ENCODE measurements at places on chromosomes 3 and 15.

GRCh38 chr3:143140550-143140949, 21.0 kb downstream of the CHST2 start:
- DNase-seq: no peak

GRCh38 chr3:21049334-21050062, 701.5 kb downstream of the ZNF385D start:
- DNase-seq: no peak

DNA sequence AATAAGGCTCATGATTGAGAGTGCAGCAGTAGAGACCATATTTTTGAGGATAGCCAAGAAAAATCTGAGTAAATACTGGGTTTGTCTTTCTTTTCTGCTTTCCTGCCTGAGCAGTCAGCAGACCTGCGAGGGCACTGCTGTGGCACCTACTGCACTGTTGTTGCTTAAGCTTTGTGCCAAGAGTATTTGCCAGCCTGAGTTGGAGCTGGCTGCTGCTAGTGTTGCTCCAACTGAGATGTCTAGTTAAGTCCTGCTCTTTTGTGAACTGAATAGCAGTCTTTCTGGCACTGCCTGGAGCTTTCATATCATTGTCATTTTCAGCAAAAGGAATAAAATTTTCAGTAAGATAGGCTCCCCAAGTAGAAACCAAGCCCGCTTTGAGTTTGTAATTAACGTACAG, 214.5 kb upstream of the P2RY1 start:
- no peak for DNase-seq

- DNase-seq: no peak
These were observed 13.0 kb downstream of the SV2B start for GRCh38 chr15:91113030-91113429.

GRCh38 chr15:46956456-46956855, 760.8 kb upstream of the SEMA6D start:
- no peak for DNase-seq

DNA sequence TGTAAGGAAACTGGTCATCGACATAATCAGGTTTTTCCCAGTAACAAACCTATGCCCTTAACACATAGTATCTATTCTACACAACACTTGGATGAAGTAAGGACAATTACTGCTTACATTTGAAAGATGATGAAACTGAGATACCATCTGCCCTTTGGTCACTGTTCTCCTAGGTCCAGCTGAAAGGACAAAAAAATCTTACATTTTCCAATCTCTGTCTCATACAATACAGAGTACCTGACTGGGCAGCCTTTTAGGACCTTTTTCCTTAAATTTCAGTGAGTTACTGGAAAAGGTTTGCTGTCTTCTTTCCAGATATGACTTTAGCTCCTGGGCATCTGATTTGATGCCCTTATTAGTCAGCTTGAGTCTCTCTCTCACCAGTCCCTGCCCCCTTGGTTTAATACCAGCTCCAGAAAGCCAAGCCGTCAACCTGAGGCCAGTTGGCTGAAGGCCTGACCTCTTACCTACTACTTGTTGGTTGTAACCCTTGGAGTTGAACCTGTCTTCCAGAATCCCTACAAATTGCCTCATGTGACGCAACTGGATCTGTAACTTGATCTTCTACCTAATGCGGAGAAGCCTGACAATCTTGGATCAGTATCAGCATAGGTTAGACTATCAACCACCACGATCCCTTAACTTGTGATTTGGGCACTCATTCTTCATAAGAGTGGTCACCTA, 355.3 kb upstream of the ZNF385D start:
- DNase-seq: no peak

GRCh38 chr3:74515451-74515850, 99.0 kb downstream of the CNTN3 start:
- no peak for DNase-seq

DNA sequence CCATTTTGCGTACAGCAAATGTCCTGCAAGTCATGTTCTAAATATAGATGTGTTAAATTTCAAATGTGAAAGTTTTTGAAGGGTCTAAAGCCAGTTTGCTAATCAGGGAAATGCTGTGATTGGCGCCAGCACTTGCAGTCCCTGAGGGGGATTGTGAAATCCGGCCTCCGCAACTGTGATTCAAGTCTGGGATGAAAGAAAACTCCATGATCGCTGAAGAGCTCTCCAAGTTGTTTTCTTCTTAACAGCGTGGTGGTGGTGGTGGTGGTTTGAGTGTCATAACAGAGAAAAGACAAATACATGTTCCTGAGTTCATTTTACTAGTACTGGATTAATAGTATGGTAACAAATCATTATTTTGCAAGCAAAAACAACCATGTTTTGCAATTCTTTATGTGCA, 51.8 kb downstream of the MITF start:
- DNase-seq: peak; percentile 98

DNA sequence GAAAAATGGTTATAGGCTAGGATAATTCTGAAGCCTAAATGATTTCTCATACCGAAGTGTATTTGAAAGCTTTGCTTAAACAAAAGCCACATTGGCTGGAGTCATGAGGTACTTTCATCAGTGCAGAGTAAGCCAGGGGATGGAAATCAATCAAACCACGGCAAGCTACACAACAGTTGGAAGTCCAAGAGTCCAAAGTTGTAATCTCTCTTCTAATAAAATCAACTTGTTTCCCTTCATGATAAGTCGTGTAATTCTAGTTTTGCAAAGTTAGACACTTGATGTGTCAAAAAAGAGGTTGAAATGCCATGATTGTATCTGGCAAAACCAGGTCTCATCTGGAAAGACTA, 250.5 kb upstream of the VEPH1 start:
- DNase-seq: no peak

GRCh38 chr15:96670389-96670788, 339.9 kb downstream of the NR2F2 start:
- DNase-seq: no peak

DNA sequence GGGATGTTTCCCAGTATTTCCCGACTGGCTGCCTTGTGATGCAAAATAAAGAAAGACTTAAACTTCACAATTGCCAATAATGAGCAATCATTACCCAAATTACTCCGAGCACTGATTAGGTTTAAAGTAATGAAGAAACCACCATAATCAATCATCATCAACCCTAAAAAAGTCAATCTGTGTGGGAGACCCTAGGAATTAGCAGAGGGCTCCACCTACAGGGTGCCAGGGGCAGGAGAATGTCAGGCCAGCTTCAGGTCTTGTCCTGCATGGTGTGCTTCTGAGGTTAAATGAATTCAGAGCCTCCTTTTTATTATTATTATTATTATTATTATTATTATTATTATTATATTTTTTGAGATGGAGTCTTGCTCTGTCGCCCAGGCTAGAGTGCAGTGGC, 478.0 kb upstream of the ARRDC4 start:
- DNase-seq: no peak

GRCh38 chr15:92005154-92005553, 151.6 kb downstream of the SLCO3A1 start:
- no peak for DNase-seq

DNA sequence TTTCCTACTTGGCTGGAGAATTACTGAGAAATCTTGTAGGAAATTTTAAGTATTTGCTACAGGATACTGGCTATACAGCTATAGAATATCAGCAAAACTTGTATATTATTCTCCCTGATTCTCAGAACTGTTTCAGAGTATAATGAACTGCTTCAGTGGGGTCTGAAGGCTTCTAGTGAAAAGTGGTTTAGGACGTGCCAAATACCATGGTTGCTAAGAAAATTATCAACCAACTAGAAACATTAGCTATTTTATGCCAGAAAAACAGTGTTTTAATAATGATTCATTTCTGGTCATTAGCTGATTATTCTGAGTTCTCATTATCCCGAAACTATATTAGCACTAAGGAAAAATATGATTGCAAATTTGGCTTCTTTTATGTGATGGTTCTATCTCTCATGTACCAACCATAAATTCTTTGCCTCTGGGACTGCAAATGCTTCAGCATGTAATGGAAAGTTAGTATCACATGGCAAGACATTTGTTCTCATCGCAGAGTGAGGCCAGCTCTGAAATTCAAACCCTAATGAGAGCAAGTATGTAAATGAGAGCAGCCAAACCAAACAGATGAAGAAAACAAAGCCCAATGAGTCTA, 11.0 kb upstream of the TSC22D2 start:
- no peak for DNase-seq

DNA sequence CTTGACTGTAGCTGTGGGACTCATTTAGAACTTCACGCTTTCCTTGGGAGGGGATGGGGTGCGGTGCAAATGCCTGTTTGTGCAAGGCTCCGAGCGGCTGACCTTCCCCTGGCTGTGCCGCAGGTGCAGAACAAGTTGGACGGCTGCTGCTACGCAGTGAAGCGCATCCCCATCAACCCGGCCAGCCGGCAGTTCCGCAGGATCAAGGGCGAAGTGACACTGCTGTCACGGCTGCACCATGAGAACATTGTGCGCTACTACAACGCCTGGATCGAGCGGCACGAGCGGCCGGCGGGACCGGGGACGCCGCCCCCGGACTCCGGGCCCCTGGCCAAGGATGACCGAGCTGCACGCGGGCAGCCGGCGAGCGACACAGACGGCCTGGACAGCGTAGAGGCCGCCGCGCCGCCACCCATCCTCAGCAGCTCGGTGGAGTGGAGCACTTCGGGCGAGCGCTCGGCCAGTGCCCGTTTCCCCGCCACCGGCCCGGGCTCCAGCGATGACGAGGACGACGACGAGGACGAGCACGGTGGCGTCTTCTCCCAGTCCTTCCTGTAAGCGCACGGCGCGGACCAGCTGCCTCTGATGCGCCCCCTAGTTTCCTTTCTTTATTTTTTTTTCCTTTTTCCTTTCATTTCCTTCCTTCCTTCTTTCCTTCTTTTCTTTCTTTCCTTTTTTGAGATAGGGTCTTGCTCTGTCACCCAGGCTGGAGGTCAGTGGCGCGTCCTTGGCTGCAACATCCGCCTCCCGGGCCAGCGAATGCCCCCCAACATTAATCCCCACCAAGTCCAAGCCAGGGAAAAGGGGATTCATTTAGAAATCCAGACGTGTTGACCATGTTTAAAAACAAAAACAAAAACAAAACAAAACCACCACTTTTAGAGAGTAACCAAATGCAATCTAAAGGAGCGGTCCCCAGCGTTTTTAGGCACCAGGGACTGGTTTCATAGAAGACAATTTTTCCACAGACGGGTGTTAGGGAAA, 42.7 kb downstream of the EIF2AK4 start:
- peak; percentile 56 for DNase-seq

- no peak for DNase-seq
These were observed 9.6 kb upstream of the RNF111 start for GRCh38 chr15:58977887-58978286.

GRCh38 chr15:69253156-69253555, 45.6 kb upstream of the PAQR5 start:
- DNase-seq: peak; percentile 85

- DNase-seq: no peak
These were observed 911.2 kb downstream of the MCTP2 start for GRCh38 chr15:95142531-95142930.

DNA sequence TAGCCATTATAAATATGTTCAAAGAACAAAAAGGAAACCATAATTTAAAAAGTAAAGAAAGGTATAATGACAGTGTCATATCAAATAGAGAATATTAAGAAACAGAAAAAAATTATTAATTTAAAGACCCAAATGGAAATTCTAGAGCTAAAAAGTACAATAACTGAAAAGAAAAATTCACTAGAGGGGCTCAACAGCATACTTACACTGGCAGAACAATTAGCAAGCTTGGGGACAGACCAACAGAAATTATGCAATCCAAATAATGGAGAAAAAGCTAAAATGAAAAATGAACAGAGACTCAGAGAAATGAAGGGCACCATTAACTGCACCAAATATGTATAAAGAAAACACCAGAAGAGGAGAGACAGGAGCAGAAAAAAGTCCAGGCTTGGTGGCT, 13.7 kb downstream of the SPCS1 start:
- DNase-seq: no peak

GRCh38 chr3:14222900-14223594, 44.4 kb downstream of the LSM3 start:
- DNase-seq: peak; percentile 64

DNA sequence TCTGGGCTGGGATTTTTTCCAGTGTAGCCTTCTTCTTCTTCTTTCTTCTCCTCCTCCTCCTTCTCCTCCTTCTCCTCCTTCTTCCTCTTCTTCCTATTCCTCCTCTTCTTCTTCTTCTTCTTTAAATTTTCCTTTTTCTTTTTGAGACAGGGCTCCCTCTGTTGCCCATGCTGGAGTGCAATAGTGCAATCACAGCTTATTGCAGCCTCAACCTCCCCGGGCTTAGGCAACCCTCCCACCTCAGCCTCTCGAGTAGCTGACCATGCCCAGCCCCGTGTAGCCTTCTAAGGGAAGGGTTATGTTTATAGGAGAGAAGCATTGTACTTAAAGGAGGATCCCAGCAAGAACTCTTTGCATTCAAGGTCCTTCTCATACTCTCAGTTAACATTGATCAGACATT, 24.0 kb upstream of the MYO1E start:
- DNase-seq: peak; percentile 4

DNA sequence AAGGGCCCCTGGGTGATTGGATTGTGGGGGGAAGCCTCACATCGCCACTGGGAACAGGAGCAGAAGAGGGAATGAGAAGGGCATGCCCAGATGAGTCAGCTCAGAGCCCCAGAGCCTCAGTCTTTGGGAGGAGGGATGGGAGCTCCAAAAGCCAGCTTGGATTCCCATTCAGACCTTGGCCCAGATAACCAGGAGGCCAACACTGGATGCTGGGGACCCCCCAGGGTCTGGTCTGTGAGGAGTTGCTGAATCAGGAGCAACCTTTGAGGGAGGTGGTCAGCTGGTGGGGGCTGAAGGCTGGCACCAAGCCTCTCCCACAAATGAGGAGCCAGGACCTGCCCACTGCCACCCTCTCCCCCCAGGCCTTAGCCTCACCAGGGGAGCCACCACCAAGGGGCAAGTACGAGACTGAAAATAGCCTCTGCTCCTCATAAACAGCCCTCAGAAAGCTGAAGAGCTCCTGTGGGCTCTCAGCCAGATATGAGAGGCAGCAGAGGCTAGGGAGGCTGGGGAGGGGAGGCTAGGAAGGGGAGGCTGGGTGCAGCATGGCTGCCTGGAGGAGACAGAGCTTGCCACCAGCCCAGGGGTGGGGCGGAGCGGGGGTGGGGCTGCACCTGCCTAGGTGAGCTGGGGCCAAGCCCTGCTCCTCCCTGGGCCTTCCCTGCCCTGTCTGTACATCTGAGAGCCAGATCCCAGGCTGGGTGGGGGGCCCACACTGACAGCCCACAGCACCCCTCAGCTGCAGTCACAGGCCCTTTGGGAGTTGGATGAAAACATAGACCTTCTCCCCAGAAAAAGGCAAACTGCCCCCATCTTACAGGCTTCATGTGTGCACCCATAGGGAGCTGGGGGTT, 99.8 kb downstream of the SEC22A start:
- no peak for DNase-seq

DNA sequence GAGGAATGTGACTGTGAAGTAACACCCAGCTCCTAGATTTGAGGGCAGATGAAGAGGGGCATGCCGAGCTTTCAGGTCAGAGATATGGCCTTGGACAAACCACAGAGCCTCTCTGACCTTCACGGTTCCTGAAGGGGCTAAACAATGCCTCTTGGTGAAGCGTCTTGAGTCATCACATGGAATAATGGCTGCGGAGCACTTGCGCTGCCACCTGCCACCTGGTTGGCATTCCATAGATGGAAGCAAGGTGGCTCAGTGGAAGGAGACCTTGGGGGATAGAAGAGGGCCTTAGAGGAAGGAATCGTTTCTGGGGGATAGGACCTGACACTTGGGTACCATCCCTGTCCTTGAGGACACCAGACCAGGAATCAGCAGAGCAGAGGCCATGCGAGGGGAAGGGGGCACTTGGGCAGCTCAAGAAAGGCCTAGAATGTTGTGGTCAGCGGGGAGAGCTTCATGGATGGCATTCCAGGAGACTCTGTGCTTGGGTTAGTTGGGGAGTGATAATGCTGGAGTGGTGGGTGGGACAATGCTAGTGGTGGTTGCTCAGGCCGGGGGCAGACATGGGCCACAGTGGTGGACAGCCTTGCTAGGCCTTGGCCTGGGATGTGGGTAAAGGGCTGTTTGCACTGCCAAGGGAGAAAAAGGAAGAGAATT, 12.6 kb downstream of the MRAS start:
- no peak for DNase-seq

All from iris pigment epithelial cell (primary cell).